ENCODE measurements at places on chromosomes 11 and 22.

GRCh38 chr11:126392633-126393013 lies 37.1 kb downstream of the ST3GAL4 start:
- DNase-seq = no peak

DNA sequence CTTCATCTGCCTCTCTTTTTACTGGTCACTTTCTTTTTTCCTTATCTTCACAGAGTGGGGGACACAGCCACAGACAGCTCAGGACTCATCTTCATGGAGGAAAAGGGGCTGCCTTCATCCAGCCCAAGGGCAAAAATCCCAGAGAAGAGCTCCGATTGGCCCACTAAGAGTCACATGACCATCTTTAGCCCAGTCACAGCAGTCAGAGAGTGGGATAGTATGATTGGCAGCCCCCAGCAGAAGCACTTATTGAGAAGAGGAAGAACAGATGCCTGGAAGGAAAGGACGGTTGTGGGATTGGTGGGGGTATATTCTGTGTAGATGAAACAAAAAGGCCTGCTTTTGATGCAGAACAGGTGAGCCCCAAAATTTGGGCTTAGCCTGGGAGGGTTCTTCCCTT lies 77.8 kb downstream of the MN1 start:
- DNase-seq = no peak

- no peak for DNase-seq
Observed at GRCh38 chr11:56183459-56183858, 7.0 kb downstream of the OR5J2 start.

GRCh38 chr22:35733791-35734516 lies 16.3 kb downstream of the APOL5 start:
- DNase-seq = no peak

GRCh38 chr22:17260950-17261349 lies 41.7 kb upstream of the ADA2 start:
- DNase-seq = no peak

DNA sequence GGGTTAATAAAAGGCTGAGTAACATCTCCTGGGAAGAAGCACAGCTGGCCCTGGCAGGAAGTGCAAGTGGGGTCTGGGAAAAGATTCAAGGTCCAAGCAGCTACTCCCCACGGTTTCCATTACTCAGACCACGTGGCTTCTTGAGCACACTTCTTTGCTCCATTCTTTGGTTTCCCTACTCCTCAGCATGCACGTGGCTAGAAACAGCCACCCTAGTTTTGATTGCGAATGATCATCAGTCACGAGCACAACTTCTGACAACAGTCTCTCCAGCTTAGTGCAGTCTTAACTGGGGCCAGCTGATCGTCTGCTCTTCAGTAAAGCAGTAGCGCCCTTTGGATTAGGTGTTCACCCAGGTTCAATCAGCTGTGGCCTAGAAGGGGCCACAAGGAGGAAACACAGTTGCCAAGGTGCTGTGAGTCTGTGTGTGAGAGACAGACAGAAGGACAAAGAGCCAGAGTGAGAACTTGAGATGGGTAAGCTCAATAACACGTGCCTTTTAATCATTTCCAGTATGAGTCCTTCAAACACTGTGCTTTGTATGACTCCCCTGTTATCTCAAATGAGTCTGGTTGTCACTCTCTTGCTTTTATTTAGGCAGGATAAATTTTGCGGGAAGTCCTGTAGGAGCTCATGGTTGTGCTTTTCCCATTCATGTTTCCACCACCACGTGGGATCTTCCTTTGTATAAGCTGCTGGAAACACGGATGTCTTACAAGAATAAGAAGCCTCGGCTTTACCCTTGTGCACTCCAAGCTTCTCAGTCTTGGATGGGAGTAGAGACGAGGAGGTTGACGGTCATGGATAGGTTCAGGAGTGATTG lies 901 bp upstream of the PARVA start:
- DNase-seq = no peak

DNA sequence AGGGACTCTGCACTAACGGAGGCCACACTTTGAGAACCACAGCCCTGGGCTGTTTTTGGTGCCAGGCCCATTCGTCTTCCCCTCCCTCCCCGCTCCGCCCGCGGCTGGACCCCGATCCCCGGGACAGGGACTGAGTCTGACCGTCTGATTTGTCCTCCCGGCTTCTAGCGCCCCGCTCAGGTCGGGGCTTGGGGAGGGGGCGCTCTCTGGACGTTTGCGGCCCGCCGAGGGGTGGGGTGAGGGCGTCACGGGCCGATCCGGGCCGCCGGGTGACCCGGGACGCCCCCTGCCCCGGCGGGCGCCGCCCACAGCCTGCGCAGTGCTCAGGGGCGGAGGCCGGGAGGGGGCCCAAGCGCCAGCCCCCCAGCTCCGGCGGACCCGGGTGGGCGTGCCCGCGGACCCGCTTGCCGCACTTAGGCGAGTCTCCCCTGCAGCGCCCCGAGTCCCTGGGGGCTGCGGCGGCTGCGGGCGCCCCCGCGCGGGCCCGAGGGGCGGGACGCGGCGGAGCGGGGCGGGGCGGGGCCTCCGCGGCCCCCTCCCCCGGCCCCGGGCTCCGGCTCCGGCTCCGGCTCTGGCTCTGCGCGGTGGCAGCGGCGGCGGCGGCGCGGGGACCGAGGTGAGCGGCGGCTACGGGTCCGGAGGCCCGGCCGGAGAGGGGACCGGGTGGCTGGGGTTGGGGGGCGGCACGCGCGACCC lies 33.7 kb upstream of the PRR5 start:
- no peak for DNase-seq

- DNase-seq = no peak
Observed at GRCh38 chr11:121145826-121146225, 44.8 kb downstream of the TECTA start.

- no peak for DNase-seq
Observed at GRCh38 chr22:35478633-35479107, 62.0 kb upstream of the RASD2 start.

- DNase-seq = no peak
Observed at GRCh38 chr11:104161751-104162450, 2.0 kb downstream of the PDGFD start.

GRCh38 chr11:3896644-3897043 lies 41.2 kb downstream of the STIM1 start:
- no peak for DNase-seq

DNA sequence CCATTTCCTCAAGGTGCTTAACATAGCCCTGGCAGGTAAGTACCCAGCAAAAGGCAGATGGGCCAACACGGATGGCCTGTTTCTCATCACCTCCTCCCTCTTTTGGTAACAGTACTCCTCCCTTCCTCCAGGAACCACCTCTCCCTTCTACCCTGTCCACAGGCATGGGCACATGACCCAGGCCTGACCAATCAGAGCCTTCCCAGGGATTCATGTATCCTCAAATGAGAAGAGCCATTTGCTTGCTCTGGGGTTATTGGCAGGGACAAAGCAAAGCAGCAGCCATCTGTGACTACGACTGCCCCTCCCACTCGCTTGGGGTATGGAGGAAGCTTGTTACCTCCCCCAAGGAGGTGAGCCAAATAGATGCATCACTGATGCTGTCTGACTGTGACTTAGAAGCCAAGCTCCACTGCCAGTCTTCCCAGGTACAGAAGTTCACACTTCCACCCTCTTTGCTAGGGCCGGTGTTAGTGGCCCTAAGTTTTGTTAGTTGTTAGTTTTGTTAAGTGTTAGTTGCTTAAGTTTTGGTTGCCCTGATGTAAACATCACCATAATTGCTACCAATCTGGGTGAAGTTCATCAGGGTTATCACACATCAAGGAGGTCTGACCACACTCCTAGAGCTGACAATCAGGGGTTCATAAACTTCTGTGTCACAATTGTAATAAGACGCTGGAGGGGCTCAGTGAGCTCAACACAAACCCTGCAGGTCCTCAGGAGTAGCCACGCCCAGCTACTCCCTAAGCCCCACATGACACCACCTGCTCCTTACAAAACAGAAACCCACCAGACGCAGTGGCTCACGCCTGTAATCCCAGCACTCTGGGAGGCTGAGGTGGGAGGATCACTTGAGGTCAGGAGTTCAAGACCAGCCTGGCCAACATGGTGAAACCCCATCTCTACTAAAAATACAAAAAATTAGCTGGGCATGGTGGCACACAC lies 57.3 kb downstream of the ARFGAP3 start:
- no peak for DNase-seq

GRCh38 chr22:39469326-39469680 lies 12.5 kb downstream of the MGAT3 start:
- DNase-seq = no peak

DNA sequence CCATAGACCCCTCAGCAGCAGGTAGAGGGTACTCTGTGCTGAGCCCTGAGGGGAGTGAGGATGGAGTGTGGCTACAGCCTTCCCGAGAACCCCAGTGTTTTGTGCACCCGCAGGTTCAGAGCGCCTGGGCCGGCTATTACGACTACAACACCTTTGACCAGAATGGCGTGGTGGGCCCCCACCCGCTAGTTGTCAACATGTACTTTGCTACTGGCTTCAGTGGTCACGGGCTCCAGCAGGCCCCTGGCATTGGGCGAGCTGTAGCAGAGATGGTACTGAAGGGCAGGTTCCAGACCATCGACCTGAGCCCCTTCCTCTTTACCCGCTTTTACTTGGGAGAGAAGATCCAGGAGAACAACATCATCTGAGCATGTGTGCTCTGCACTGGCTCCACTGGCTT lies 5.6 kb upstream of the TIRAP start:
- DNase-seq = no peak

GRCh38 chr11:116580799-116581198 lies 192.0 kb downstream of the BUD13 start:
- DNase-seq = no peak

- no peak for DNase-seq
Observed at GRCh38 chr22:22955276-22955798, 67.7 kb downstream of the IGLL5 start.
